A549 (cell line): ENCODE measurements at places on chromosomes 5 and 9. TPM values are rescaled to one million over a fixed set of nuclear protein-coding genes. Genes with fewer than 3 reads are reported as not detected.

Gene PPP3R2
- polyA plus RNA-seq: not detected in 3 replicates

Gene ZNF454
- not detected in 3 replicates for polyA plus RNA-seq

Gene UHRF2
- polyA plus RNA-seq: 25.8 to 28.6 TPM (median 28.5 TPM) in 3 replicates

Gene TSSK1B
- polyA plus RNA-seq: not detected in 3 replicates

DNA sequence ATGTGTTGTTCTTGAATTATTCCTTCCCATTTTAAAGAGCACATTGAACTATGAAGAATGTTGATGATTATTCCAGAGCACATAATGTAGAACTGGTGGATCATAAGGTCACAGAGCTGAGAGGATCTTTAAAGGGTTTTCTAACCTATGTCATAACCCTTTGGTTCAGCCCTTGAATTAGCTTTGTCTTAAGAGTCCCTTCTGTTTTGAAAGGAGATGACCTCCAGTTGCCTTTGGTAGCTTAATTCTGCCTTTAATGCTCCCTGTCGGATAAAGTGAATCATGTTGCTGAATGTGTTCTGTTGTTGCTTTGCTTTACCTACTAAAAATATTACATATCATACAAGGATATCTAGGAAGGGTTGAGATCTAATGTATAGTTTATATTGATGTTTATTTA lies 99.1 kb upstream of the PRRC1 start:
- no peak for DNase-seq

DNA sequence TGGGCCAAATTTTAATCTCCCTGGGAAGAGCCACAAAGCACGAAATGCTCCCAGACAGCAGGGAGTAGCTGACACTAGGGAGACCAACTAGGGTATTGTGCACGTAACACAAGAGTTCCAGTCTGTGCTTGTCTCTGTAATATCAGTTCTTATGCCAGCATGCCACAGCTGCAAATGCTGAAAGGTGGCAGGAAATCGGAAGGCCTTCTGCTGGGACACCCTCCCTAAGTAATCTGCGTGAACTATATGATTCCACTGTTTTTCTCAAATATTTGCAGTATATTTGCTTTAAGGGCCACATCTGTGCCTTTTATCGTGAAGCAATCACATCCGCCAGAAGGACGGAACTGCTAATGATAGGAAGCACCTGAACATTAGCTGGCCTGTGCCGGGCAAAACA lies 12.6 kb downstream of the VLDLR start:
- DNase-seq: no peak

DNA sequence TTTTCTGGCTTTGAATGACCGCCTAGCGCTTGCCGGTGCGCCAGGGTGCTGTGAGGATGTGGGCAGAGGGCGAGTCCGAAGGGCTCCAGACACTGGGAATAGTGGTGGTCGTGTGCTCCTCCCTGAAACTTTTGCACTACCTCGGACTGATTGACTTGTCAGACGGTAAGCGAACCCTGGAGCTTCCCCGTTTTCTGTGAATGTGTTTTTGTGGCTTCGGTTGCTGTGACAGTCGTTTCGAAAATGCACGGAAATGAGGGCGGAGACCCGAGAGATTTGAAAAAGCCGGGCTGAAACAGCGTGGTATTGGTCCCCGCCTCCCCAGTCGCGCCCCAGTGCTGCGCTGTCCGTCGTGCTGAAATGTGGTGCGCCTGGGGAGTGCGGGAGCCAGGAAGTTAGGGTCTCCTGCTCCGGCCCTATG lies 102.5 kb upstream of the GABRP start:
- DNase-seq: peak; percentile 6

- no peak for DNase-seq
Observed at GRCh38 chr9:105854026-105854782, 159.9 kb downstream of the TMEM38B start.

DNA sequence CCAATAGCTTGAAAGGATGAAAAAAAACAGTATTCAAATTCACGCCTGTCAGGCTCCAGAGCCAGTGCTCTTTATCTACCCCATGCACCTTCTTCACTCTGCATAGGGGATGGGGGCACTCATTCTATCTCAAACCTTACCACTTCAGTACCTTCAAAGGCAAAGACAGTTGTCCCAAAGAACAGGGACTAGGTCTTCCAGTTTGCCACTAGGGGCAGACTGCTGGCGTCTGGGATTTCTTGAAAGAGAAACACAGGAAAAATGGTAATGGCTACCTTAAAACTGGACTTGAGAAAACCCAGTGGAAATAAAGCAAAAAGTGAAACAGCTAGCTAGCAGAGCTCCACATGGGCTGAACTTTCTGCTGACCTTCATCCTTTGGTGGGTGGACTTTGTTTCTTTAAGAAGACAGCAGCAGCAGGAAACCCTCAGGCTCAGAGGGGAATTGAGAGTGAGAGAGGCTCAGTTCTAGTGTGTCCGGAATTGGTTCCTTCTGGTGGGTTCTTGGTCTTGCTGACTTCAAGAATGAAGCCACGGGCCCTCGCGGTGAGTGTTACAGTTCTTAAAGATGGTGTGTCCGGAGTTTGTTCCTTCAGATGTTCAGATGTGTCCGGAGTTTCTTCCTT lies 41.0 kb upstream of the SLC36A1 start:
- DNase-seq: peak; percentile 48

- DNase-seq: peak; percentile 7
Observed at GRCh38 chr5:81852291-81853029, 101.6 kb upstream of the SSBP2 start.

GRCh38 chr5:151885138-151885908 lies 39.3 kb downstream of the GLRA1 start:
- no peak for DNase-seq

DNA sequence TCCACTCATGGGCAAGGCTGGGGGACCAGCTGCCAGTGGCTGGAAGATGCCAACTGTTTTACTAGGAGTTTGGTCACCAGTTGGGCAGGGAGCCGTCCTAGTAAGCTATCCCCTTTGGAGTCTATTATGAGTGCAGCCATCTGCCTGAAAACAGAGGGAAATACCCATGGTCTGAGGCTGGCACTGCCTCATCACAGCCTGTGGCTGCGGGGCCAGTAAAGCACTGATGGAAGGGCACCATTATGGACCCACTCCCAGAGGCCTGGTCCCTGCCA lies 187.2 kb upstream of the PANK3 start:
- DNase-seq: no peak

DNA sequence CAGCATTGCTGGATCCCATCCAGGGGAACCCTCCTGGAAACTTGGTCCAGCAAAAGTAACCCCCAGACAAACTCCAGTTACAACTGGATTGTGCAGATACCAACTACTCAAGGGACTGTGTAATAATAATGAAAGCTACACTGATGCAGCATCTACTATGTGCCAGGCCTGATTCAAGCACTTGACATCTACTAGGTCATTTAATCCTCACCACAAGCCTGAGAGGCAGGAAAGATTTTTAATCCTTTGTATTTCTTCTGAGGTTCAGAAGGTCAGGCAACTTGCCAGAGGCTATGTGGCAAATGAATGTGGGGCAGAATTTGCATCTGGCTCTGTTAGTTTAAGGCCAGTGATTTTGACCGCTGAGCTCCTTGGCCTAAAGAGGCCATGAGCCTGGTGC lies 29.5 kb upstream of the FOXI1 start:
- no peak for DNase-seq

DNA sequence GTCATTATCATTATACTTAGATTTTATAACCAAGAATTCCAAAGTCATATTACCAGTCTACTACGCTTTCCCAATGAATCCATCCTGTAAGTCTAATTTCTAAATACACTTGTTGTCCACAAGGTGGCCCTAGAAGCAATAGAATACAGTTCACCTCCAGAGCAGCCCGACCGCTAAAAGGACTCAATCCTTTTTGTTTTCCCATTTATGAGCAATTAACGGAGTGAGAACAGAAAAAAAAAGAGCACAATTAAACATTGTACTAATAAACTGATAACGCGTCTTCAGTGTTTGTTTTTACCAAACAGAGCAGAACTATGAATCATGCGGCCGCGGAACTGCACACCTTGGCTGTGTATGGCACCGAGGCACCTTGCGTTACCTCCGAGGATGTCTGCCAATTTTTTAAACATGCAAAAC lies 160.7 kb upstream of the DAPK1 start:
- DNase-seq: peak; percentile 88

DNA sequence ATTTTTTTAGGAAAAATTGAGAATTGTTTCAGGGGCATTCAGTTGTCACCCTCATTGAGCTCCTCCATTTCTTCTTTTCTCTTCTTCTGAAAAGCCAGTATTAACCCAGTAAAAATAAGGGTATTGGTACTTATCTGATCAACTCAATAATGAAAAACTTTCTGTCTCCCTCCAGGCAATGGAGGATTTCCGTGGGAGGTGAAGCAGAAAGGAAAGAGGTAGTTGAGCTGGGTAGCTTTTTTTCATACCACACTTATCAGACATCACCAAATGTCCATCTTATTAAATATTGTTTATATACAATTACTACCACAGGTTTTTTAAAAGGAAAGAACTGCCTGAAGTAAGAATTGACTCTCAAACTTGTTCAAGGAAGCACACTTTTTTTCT lies 731.1 kb upstream of the ZNF608 start:
- DNase-seq: no peak

GRCh38 chr5:150195736-150196485 lies 6.0 kb downstream of the SLC6A7 start:
- DNase-seq: no peak

DNA sequence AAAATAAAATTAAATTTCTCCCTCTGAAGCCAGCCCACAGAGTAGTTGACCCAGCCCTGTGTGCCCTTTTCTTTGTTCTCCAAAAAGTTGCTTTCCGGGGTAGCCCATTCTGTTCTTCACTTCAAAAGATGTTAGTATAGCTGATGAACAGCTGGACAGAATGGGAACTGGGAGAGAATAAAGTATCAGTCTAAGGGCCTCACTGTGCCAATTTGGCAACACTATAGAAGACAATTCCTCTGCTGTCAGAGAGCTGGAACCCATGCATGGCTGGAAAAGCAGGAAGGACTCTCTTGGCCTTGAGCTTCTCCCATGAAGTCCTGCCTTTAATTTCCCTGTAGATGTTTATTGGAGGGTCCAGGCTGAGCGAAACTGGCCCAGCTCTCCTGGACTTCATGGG lies 11.0 kb upstream of the TNFSF8 start:
- no peak for DNase-seq

GRCh38 chr9:124436320-124436719 lies 13.9 kb upstream of the ADGRD2 start:
- no peak for DNase-seq

DNA sequence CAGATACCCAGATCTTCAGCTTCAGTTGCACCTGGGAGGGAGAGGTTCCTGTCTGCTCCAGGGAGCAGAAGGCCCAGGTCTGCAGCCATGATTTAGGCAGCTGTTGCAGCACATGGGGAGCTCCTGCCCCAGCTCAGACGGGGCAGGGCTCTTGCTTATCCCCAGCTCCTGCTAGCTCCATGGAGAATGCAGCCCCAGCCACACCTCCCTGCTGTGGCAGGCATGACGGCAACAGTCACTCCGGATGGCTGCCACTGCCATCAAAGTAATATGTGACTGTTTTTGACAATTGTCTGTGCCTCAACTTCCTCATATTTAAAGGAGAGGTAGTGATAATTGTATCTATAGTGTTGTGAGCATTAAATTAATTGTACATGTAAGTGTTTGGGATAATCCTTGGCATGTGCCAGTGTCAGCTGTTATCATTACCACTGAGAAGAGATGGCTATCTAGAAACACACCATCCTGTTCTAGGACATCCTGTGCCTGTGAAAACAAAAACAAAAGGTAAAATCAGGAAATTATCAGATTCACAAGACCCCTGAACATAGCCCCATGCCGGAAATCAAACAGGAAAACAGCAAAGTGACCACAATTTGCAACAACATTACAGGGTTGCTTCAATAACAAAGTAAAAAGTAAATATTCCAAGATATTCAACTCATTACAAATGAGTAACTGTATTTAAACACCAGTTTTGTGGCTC lies 1048.8 kb upstream of the ACO1 start:
- DNase-seq: no peak

GRCh38 chr9:122336866-122337555 lies 33.8 kb upstream of the PTGS1 start:
- DNase-seq: no peak

GRCh38 chr9:33186457-33187168 lies 19.5 kb upstream of the B4GALT1 start:
- DNase-seq: no peak

DNA sequence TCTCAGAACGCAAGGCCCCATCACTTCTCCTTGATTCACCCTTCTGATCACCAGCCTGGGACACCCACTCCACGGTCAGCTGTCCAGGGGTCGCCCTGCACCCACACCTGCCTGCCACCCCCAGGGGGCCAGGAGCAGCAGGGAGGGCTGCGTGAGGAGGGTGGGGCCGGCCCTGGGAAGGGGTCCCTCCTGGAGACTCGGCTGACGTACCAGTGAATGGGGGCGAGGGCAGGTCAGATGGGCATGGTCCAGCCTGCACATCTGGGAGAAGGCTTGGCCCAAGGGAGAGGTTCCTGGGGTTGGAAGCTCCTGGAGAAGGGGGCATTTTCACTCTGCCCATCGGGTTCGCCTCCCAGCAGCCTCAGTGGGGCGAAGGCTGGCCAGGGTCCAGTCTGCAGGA lies 21.8 kb upstream of the SARDH start:
- no peak for DNase-seq

DNA sequence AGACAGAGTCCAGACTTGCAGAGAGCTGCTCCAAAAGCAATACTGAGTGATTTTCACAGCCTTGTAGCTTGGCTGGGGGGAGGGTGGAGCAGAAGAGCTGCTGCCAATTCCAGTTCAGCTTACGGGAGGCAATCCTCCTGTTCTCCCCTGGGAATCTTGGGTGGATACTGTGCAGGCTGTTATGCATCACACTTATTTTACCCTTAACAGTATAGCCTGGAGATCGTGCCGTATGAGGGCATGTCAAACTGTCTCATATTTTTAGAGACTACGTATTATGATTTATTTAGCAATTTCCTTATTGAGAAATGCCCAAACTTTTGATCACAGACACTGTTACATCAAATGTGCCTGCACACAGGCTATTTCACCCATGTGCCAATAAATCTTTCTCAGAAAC lies 85.2 kb downstream of the BASP1 start:
- no peak for DNase-seq

DNA sequence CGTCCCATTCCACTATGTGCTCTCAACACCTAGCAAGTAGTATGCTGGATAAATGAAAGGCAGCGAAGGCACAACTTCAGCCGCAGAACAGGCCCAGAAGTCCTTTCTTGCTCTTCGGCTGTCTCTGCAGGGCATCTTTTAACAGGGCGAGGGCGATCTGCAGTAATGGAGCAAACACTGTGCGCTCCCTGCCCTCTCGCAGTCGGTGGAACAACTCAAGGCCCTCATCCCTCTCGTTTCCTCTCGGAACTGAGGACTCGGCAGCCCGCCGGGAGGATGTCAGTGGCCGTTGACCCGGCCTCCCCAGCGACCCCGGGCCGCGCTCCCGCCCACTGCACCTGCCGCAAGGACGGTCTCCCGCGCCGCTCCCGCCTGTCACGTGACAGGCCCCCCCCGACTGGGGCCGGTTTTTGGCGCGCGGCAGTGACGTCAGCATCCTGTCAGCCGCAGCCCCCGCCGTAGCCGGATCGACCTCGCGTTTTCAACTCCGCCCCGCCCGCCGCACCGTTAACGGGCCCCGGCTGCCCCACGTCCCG lies 1.1 kb downstream of the ZNF367 start:
- peak; percentile 87 for DNase-seq

DNA sequence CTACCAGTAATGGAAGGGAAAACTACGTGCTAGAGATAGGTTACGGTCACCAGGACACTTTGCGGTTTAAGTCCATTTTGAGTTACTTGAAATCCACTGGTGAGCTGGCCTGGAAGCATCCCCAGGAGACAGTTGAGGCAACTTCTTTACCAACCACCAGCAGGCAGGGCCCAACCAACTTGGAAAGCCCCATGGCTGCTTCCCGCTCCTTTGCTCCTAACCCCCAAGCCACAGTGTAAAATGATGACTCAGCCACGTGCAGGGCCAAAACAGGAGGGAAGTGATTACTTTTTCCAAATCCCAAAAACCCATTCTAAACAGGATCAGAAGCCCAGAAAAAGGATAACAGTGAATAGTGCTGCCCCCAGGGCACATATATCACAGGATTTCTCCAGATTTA lies 87.4 kb downstream of the PAX5 start:
- no peak for DNase-seq
